ENCODE measurements at places on chromosomes 11 and 22. TPM values are rescaled to one million over a fixed set of nuclear protein-coding genes. Genes with fewer than 3 reads are reported as not detected.

Gene MUC15
- total RNA-seq, result not detected

Gene MPPED2
- total RNA-seq, result not detected

Gene SGSM1
- 0.26 TPM for total RNA-seq

Gene KIF18A
- 35.1 TPM for total RNA-seq

Gene NXPE2
- not detected for total RNA-seq

Gene MOGAT2
- total RNA-seq, result not detected
